Liver (tissue), 10 donors: ENCODE measurements at places on chromosomes 13 and 19. TPM values are rescaled to one million over a fixed set of nuclear protein-coding genes. Genes with fewer than 3 reads are reported as not detected.

Gene RGCC
- 0.59 TPM for total RNA-seq

Gene ERICH4
- total RNA-seq: not detected

DNA sequence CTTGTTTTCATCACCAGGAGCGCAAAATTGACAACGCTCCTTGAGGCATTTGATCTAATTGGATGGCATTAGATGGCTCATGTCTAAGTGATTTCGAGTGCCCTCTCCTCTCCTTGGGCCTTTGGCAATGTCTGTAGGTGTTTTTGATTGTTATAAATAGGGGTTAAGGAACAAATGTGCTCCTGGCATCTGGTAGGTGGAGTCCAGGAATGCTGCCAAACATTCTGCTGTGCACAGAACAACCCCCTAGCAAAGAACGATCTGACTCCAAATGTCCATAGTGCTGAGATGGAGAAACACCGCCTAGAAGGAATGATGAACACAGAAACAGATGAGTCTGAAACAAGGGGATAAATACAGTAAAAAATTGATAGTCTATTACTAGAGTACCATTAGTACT, 68.0 kb upstream of the C1QTNF9B start:
- DNase-seq: no peak

- DNase-seq: no peak
These were observed 41.8 kb downstream of the PIBF1 start for GRCh38 chr13:72823724-72824123.

DNA sequence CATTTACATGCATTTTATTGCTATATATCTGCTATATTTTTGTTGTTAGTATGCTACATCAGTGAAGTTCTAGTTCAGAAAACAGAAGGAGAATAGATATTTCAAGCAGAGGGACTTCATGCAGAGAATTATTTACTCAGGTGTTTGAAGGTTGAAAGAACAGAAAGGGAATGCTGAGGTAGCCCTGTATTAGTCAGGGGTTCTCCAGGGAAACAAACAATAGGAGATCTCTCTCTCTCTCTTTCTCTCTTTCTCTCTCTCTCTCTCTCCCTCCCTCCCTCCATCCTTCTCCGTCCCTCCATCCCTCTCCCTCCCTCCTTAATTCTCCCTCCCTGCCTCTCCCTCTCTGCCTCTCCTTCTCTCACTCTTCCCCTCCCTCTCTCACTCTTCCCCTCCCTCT, 114.3 kb upstream of the TDRD3 start:
- DNase-seq: no peak

- DNase-seq: no peak
These were observed 54.4 kb downstream of the PEX11G start for GRCh38 chr19:7434391-7434790.

- DNase-seq: no peak
These were observed 17.9 kb downstream of the ZNF558 start for GRCh38 chr19:8814176-8814575.
